Muscle of leg (tissue), 16 donors: ENCODE measurements at places on chromosomes 4 and X. TPM values are rescaled to one million over a fixed set of nuclear protein-coding genes. Genes with fewer than 3 reads are reported as not detected.

DNA sequence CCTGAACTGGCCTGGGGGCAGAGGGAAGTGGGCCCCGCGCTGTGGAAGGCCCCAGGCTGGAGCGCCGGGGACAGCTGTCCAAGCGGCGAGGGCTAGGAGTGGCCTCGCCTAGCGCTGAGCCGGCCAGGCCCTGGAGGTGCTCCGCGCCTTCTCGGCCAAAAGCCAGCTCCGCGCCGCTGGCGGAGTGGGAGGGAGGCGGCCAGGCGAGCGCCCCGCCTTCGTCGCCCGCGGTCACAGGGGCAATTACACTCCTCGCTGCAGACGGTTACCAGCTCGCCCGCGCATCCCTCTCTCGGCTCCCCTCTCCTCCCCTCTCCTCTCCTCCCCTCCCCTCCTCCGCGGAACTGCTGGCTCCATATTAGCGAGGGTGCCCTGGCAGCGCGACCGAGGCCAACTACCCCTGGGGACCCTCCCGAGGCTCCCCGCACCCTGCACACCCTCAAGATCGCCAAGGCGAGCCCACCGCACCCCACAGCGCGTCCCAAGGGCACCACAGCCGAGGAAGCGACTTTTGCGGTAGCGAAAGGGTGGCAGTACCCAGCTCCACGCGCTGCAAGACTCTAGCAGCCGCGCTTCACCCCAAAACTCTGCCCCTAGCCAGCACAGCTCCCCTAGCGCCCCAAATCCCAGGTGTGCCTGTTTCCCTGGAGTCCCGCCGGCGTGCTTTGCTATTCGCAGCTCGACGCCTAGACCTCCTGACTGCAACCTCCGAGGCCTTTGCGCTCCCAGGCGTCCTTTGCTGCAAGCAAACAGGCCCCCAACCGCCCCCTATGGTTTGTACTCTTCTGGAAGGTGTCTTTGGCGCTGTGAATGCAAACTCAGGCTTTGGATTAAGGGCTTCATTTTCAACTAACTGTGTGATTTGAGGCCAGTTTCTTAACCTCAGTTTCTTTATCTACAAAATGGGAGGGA is 91.4 kb downstream of the BCOR start:
- peak; percentile 63 for DNase-seq
- H3K4me1 ChIP-seq, result peaks cover 73% of the 10 kb centered on the region
- peak overlapping the region; percentile 82 for H3K27ac ChIP-seq
- H3K4me3 ChIP-seq, result no peak overlapping the region

DNA sequence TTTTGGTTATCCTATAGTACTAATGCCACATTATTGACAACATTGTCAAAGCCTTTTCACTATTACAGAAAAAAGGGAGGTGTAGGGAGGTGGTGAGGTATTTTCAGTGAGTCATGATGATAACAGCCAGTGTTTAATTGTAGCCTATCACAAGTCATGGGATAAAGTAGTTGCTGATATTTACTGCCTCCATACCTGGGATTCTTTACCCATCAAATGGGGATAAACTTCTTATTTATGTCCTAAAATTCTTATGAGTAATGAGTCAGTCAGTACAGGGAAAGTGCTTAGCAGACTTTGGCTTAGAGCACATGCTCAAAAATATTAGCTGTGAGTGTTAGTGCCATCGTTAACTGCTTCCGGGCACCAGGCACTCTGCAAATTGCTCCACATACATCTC is 25.7 kb downstream of the ADGRG2 start:
- no peak overlapping the region for H3K27ac ChIP-seq
- peaks cover 3% of the 10 kb centered on the region for H3K27me3 ChIP-seq
- H3K36me3 ChIP-seq, result no peaks in the 10 kb centered on the region
- no peaks in the 10 kb centered on the region for H3K4me1 ChIP-seq
- no peak overlapping the region for H3K4me3 ChIP-seq
- DNase-seq, result no peak

- no peak overlapping the region for H3K4me3 ChIP-seq
- no peak for DNase-seq
- H3K4me1 ChIP-seq, result no peaks in the 10 kb centered on the region
- H3K27ac ChIP-seq, result no peak overlapping the region
- no peaks in the 10 kb centered on the region for H3K36me3 ChIP-seq
Observed at GRCh38 chr4:116015062-116015461, 901.6 kb upstream of the NDST4 start.

NDNF gene
- 12.0 TPM for total RNA-seq

PCDH18 gene
- total RNA-seq, result 74.5 TPM

DNA sequence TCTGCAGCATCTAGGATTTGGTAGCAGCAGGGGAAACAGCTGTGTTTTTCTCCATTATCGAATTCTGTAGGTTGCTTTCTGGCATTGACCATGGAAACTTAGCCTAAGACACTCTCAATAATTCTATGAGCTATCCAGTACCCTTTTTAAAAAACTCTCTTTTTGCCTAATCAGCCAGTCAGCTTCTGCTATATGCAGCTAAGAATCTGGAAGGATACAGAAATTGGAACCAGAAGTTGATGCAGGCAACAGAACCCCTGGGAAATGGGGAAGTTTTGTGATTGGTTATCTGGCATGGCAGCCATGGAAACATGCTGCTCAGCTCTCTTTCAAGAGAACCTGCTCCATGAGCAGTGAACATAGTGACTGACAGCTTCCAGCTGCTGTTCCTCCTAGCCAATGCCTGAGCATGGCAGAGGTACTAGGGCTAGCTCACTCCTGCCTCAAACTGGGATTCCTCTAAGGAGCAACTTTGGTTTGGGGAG is 417.6 kb upstream of the MAOA start:
- peak; percentile 53 for DNase-seq
- H3K27ac ChIP-seq, result no peak overlapping the region
- no peak overlapping the region for H3K4me3 ChIP-seq
- peaks cover 4% of the 10 kb centered on the region for H3K27me3 ChIP-seq

HSFX3 gene
- total RNA-seq, result 1.0 TPM

KDR gene
- 48.9 TPM for total RNA-seq

- DNase-seq, result no peak
- no peaks in the 10 kb centered on the region for H3K27me3 ChIP-seq
- H3K36me3 ChIP-seq, result no peaks in the 10 kb centered on the region
- no peak overlapping the region for H3K27ac ChIP-seq
- H3K4me1 ChIP-seq, result no peaks in the 10 kb centered on the region
Observed at GRCh38 chr4:176406736-176407135, 87.0 kb downstream of the SPCS3 start.

GRCh38 chr4:8316911-8317351 is 47.4 kb downstream of the HTRA3 start:
- no peaks in the 10 kb centered on the region for H3K36me3 ChIP-seq
- H3K4me1 ChIP-seq, result peaks cover 37% of the 10 kb centered on the region
- no peak for DNase-seq
- peaks cover 5% of the 10 kb centered on the region for H3K27me3 ChIP-seq

SMIM43 gene
- total RNA-seq, result 0.66 TPM

DNA sequence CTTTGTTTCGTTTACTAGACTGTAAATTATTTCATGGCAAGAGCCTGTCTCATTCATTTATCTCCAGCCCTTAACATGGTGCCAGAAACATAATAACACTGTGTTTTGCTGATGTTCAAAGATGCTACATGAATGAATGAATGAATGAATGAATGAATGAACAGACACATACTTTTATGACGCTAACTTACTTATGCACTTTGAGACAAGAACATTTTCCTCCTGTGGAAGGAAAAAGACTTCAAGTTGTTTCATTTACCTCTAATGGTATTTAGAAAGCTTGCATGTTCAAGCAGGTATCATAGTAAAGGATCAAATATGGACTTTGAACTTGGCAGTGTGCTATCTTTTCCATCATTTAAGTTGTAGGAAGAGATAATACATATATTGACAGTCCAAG is 131.6 kb downstream of the GLRA2 start:
- no peak for DNase-seq
- no peaks in the 10 kb centered on the region for H3K36me3 ChIP-seq
- H3K27ac ChIP-seq, result no peak overlapping the region
- H3K4me1 ChIP-seq, result no peaks in the 10 kb centered on the region
- H3K4me3 ChIP-seq, result no peak overlapping the region

- DNase-seq, result no peak
- H3K27me3 ChIP-seq, result no peaks in the 10 kb centered on the region
- H3K27ac ChIP-seq, result no peak overlapping the region
- H3K36me3 ChIP-seq, result peaks cover 14% of the 10 kb centered on the region
Observed at GRCh38 chr4:85979276-85979675, 380.6 kb downstream of the MAPK10 start.

- no peak overlapping the region for H3K27ac ChIP-seq
- peaks cover 3% of the 10 kb centered on the region for H3K27me3 ChIP-seq
Observed at GRCh38 chrX:120463241-120463640, 5.9 kb downstream of the LAMP2 start.

NLGN3 gene
- 1.9 TPM for total RNA-seq

CNGA1 gene
- 0.35 TPM for total RNA-seq

DNA sequence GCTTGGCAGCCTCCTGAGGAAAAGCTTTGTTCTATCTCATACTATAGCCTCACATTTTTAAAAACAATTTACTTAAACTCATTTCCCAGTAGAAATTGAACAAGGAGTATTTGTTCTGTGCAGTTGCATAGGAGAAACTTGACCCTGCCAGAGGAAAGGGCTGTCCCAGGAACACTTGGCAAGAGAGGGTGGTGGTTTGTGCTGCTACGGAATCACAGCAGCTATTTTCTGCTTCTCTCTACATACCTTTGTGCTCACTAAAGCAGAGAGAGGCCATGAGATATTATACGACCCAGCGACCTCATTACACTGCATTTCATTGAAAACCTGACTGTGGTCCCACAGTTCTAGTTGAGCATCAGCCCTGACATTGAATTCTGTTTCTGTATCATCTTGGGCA is 83.1 kb upstream of the LANCL3 start:
- no peaks in the 10 kb centered on the region for H3K4me1 ChIP-seq
- no peak overlapping the region for H3K27ac ChIP-seq
- no peaks in the 10 kb centered on the region for H3K36me3 ChIP-seq
- H3K27me3 ChIP-seq, result peaks cover 5% of the 10 kb centered on the region
- no peak for DNase-seq

ZNF182 gene
- total RNA-seq, result 4.1 TPM

DNA sequence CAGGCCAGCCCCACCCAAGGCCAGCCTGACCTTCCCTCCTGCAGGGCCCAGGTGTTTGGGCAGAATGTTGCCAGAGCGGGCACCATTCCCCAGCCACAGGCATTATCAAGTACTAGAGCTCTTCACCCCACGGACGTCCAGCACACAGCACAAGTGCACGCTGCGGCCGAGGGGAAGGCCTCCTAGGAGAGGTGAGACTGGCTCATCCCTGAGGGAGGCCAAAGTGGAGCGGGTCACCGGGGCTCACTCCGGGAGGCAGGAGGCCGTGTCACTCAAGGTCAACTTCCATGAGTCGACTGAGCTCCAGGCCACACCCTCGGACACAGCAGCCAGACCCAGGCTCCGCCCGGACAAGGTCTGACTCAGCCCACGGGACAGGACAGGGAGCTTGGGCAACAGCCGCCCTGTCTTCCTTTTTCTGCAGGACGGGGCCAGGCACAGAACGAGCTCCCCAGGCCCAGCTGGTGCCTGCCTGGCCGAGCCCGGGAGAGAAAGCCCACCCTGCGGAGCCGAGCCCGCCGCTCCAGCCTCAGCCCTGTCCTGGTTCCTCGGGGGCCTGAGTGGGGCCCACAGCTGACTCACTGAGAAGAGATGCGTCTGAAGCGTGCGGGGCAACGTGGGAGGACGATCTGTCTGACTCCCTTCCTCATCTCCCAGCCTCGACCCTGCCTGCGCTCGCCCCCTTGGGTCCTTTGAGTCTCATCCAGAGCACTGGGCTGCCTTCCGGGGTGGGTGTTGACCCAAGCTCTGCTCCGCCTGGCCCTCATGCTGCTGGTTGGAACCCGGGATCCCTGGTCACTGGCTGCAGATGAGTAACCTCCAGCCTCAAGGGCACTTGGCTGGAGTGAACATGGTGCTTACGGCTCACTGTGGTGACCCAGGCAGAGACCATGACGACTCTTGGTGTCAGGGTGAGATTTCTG is 1.6 kb downstream of the SLC49A3 start:
- peaks cover 70% of the 10 kb centered on the region for H3K4me1 ChIP-seq
- peaks cover 3% of the 10 kb centered on the region for H3K36me3 ChIP-seq
- H3K27me3 ChIP-seq, result peaks cover 4% of the 10 kb centered on the region
- peak; percentile 72 for DNase-seq
- H3K27ac ChIP-seq, result peak overlapping the region; percentile 62
- H3K4me3 ChIP-seq, result no peak overlapping the region
